ENCODE measurements at places on chromosomes 13 and 19.

GRCh38 chr13:49304763-49305700 lies 57.3 kb downstream of the CDADC1 start:
- DNase-seq: no peak

DNA sequence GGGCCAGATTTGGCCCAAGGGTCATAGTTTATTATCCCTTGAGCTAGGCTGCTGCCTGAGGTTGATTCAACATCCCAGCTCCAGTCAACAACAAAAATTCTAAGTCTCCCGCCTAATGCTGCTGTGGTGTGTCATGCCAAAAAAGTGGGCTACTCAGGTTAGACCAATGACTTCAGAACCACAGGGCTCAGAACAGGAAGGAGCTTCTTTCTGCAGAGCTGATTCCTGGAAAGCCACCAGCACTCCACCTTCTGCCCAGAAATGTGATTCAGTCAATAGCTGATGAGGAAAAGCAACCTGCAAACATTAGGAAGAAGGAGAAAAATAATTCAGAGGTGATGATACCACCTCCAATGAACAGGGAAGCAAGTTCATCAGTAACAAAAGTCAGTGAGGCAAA lies 56.1 kb upstream of the SERPINE3 start:
- DNase-seq: no peak

DNA sequence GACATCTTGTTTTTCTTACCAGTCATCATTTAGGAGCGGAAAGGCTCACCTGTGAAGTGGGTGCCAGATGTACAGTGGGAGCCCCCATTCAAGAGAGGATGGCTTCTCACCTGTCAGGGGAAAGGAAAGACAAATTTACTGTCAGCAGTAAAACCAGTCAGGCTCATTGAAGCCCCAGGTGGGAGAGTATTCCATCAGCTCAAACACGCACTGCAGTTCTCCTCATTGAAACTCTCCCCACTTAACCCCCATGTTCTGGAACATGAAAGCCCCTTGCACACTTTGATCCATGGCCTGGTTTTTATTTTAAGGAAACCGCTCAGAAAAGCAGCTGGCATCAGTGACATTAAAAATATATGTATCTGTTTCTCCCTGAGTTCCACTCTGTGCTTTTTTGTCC lies 401.1 kb upstream of the ZNF507 start:
- no peak for DNase-seq

GRCh38 chr13:84896128-84896527 lies 903.1 kb downstream of the SLITRK6 start:
- peak; percentile 37 for DNase-seq

GRCh38 chr19:41339936-41340335 lies 13.8 kb downstream of the TGFB1 start:
- DNase-seq: no peak

- no peak for DNase-seq
Observed at GRCh38 chr19:30118760-30119159, 176.7 kb downstream of the URI1 start.

DNA sequence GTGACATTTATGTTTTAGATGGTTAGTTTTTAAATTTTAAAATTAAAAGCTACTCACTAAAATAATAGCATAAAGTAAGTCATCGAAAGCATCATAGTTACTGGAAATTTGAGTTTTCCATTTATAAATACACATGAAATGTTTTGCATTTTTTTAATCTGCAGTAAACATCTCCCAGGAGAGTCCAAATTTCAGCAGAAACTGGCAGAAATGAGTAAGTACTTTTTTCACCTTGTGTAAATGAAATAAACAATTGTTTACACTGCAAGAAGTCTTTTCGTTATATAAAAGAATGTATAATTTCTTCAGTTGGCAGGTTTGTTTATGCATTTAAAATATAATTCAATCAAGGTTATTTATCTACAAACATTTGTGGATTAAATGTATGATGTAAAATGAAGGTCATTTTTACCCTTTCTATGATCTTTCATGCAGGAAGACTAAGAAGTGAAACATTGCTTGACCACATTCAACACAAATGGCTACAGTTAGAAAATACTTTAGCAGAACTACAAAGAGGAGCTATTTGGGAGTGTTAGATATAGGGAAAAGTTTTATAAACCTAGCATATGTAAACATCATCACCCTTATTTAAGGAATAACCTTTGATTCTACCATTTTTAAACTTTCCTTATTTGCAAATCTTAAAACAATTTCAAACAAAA lies 55.6 kb downstream of the RCBTB2 start:
- DNase-seq: no peak

GRCh38 chr13:85266771-85267170 lies 532.4 kb downstream of the SLITRK6 start:
- no peak for DNase-seq

- DNase-seq: no peak
Observed at GRCh38 chr13:103263448-103263847, 197.2 kb upstream of the SLC10A2 start.

DNA sequence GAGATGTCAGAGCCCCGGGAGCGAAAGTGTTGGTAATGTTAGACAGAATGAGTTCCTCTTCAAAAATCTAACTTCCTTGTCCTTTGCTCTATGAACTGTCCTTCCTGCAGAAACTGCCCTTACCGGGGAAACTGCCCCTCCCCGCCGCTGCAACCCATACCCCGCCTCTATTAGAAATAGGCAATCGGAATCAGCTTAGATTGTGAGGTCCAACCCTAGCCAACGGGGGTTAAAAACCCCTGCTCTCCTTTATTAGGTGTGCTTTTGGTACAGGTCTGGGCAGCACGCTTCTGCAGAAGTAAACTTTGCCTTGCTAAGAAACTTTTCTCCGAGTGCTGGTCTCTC lies 11.5 kb upstream of the CAPNS1 start:
- DNase-seq: no peak

GRCh38 chr13:102651892-102652291 lies 43.0 kb downstream of the METTL21C start:
- DNase-seq: no peak

- no peak for DNase-seq
Observed at GRCh38 chr19:55362174-55362989, 678 bp downstream of the GARIN5B start.

GRCh38 chr19:33273065-33273736 lies 29.1 kb downstream of the CEBPA start:
- DNase-seq: no peak

GRCh38 chr19:17237747-17238706 lies 7.7 kb downstream of the NR2F6 start:
- no peak for DNase-seq

DNA sequence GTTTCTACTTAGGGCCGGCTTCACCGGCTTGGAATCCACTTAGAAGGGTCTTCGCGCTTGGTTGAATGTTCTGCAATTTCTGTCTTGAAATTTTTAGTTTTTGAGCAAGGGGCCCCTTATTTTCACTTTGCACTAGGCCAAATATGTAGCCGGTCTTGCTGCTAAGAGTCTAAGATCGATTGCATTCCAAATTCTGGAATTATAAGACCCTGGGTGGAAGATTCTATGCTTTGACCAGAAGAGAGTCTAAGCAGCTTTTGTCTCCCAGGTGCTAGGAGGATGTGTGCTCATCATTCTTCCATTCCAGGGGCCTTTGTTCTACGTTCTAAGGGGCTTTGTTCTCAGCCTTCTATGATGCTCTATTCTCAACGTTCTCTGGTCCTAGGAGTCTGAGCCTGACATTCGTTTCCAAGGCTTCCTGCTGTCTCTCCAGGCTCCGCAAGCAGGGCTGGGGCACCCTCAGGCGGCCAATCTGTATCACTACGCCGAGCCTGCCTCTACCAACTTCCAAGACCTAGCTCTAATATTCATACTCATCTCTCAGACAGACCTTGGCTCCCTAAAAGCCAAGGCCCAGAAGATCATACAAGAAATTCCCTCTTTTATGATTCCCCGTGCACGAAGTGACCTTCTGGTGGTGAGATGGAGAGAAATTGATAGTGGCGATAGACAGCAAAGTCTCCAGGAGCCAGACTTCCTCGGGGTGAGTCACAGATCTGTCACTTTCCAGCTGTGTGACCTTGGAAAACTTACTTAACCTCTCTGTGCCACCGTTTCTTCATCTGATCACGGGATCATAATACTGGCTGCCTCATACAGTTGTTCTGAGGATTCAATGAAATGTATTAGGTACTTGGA lies 982 bp upstream of the DACT3 start:
- peak; percentile 79 for DNase-seq

DNA sequence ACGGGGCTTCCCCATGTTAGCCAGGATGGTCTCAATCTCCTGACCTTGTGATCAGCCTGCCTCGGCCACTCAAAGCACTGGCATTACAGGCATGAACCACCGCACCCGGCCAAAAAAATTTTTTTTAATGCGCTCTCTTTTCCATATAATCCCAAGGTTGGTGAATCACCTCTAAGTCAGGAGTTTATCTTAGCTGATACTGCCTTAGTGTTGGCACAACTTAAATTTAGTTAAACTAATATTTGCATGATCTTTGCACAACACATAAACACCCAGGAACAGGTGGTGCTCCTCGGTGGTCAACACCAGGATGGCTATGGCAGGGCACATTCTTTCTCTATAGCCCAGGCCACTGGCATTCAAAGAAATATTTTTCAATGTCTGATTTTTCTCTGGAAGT lies 24.1 kb upstream of the PSG7 start:
- no peak for DNase-seq

GRCh38 chr13:33575378-33575777 lies 242.6 kb upstream of the RFC3 start:
- DNase-seq: no peak

DNA sequence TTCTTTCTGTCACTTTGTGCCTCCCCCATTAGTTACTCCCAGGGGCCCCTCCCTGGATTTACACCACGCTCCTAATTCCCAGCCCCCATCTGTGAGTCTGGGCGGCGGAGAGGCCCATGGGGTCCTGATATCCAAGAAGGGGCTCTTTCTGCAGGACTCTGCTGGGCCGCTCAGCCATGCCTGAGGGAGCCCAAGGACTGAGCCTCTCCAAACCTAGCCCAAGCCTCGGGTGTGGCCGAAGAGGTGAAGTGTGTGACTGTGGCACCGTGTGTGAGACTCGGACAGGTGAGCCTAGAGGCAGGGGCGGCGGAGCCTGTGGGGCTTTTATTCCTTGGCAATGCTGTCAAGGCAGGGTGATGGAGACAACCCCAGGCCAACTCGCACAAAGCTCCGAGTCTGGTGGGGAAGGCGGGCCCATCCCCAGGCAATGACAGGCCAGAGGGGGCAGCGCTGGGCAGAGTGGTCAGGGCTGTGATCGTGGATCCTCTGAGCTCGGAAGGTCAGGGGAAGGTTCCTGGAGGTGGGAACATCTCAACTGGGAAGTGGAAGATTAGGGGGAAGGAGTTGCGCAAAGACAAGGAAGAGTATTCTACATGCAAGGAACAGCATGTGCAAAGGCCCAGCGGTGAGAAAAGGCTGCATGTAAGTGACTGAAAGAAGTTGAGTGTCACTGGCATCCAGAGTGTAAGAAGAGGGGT lies 1.6 kb downstream of the PLEKHG2 start:
- no peak for DNase-seq

DNA sequence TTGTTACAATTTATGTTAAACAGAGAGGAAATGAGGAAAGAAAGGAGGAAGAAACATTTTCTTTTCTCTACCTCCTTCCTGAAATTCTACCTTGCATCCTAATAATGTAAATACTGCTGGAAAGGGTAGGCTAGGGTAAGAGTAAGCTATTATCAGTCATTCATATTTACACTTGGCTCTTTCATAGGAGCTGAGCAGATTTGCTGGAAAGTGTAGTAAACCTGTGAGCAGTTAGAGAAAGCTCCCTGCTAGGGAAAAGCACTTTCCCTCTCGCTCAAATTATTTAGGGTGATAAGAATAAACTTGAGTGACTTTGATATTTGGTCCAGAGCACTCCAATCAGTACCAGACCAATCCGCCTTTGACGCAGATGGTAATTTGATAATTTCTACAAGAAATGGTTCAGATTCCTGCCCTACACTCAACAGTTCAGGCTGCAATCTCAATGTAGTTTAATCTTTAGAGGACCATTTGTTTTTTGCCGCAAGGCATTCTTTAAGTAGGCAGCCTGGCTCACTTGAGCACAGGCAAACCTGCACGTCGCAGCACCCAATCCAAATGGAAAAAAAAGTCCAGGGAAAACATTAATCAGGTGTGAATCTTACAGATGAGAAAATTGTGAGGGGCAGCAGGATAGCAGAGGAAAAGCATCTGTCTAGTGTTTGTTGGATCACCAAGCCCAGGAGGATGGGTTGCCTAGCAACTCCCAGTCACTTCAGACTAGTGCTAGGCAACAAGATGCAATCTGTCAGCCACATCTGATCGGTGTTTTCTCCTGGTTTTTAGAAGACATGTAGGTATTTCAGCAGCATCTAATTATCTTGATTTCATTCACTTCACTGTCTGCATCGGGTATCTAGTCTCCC lies 68.6 kb upstream of the KL start:
- no peak for DNase-seq

DNA sequence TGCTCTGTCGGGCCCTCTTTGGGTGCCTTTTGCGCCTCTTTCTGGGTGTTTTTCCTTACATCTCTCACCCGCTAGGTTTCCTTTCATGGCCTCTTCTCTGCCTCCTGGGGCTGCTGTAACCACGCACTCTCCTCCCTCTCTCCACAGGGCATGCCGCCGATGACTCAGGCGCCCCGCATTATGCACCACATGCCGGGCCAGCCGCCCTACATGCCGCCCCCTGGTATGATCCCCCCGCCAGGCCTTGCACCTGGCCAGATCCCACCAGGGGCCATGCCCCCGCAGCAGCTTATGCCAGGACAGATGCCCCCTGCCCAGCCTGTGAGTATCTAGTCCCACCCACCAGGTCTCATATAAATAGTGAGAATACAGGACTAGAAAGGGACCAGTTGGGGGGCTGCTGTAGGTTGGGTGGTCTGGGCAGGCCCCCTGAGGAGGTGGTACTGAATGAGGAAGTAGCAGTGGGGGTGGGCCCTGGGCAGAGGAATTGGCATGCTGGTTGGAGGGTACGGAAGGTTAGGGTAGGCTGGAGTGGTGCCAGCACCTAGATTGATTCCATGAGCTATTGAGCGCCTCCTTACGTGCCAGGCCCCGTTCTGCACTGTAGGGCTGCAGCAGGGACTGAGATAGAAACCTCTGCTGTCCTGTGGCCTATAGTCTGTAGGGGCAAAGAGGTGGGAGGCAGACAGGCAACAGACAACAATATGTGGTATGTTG lies 11.9 kb downstream of the SNRPA start:
- peak; percentile 23 for DNase-seq

DNA sequence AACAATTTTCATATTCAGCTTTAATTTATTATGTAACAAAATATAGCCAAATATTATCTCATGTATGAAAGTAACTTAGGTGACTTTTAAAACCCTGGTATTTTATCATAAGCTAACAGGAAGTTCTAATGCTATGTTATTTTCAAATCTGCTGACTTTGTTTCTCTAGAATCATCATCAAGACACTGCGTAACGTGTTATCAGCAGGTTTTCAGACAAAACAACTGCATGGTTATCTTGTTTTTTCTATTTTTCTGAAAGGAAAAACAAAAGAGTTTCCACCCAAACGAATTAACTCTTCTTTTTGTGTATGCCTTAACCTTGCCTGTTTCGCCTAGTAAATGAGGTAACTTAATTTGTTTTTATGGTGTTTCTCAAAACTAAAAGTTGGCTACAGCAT lies 156.3 kb downstream of the TBC1D4 start:
- DNase-seq: no peak

GRCh38 chr19:4576016-4576933 lies 16.8 kb upstream of the SEMA6B start:
- DNase-seq: peak; percentile 64
